ENCODE measurements at places on chromosomes 6 and 20.

GRCh38 chr20:16475225-16475624 lies 98.0 kb downstream of the KIF16B start:
- DNase-seq, result no peak

DNA sequence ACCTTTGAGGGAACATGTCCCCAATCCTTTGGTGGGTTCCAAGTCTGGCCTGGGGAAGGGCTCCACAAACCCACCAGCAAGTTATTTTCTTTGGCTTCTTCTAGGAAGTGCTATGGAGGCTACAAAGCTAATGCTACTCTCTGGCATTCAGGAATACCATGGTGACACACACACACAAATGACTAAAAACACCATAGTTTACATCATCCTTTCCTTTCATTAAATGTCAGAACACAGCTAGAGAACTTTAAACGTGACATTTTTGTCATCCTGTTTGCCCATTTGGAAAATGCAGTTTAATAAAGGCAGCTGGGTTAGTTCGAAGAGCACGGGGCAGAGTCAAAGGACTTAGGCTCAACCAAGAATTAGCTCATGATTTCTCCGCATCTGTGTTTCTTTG lies 40.2 kb upstream of the PROKR2 start:
- DNase-seq, result no peak

DNA sequence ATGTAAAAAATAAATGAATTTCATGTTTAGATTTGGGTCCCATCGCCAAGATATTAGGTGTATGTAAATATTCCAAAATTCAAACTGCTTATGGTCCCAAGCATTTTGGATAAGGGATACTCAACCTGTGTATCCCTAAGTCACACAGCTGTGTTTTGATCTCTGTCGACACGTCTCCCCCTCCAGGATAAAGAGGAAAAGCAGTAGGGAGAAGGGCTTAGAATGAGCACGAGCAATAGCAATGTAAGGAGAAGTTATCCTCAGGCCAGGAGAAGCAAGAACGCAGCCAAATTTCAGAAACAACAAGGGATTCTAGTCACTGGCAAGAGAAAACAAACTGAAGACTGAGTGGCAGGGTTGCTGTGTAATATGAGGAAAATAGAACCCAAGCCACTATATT lies 181.2 kb downstream of the AIG1 start:
- no peak for DNase-seq

- no peak for DNase-seq
Measured at GRCh38 chr6:49526598-49526997, 23.9 kb upstream of the C6orf141 start.

DNA sequence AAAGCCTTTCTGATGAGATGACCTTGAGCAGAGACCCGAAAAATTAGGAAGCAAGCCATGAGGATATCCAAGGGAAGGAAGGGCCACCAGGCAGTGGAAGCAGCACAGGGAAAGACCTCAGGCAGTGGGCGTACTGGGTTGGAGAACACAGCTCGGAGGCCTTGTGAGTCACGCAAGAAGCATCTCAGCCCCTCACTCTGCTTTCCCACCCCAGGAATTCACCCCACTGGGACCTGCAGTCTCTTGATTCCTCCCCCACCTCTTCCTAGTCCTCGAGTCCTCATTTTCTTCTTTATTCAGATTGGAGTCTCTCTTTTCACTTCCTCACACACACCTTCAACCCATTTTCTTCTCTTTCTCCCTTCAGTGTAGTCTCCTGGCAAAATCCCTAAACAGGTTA lies 27.0 kb downstream of the RPRD1B start:
- no peak for DNase-seq

- peak; percentile 55 for DNase-seq
Measured at GRCh38 chr20:44496976-44497375, 21.3 kb downstream of the TTPAL start.

- DNase-seq, result peak; percentile 68
Measured at GRCh38 chr6:10146715-10147451, 268.0 kb downstream of the TFAP2A start.
